ENCODE measurements at places on chromosomes 6 and 20.

DNA sequence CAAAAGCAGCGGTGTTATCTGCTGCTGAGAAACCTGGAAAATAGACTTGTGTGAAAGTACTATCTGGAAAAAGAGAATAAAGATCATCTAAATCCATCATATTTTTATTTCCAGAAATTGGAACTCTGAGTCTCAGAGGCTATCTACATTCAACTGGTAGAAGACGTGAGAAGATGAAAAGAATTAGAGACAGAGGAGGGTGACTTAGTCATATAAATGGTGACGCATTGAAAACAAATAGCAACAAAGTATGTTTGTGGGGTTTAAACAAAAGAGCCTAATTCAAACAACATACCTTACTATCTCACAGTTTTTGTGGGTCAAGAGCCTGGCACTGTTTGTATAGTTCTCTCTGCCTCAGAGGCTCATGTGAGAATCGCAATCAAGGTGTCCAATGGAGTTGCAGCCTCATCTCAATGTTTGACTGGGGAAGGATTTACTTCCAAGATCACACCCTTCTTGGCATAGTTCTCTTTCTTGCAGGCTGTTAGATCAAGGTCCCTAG is 757.1 kb upstream of the SLC35B3 start:
- DNase-seq = no peak

DNA sequence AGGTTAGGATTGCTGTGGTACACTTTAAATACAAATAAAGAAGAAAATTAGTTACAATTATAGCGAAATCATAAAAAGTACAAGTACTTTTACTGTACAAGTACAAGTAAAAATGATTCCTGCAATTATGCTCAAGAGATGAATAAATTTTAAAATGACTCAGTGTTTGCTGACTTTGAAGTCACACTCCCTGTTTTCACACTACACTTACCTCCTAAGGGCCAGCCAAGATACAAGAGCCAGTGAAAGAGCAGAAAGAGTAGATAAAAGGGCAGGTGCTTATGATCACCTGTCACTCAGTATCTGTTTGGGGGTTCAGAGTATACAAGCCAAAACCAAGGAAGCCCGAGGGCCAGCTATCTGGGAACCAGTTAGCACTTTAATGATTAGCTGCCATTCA is 41.0 kb upstream of the COL21A1 start:
- DNase-seq = no peak

GRCh38 chr6:13194852-13195251 is 133.5 kb downstream of the TBC1D7 start:
- no peak for DNase-seq

DNA sequence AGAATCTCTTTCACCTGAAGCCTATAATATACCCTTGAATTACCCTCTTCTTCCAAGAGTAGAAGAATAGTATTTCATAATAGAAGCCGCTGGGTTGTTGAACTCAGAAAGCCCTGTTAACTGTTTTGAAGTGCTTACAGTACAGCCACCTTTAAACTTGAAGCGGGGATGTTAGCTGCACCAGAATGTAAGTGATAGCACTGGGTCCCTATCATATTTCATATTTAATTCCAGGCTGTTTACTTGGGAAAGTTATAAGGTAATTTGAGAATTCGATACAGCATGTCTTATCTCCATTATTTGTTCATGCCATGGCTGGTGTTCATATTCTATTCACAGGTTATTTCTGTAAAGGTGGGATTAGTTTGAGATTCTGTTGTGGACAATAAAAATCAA is 63.5 kb upstream of the VSTM2L start:
- DNase-seq = no peak

Measured in activated naive CD4-positive, alpha-beta T cell treated with anti-CD3 and anti-CD28 coated beads, Interleukin-2, amount 50 U/mL, for 72 hours (primary cell).